Effector CD4-positive, alpha-beta T cell (primary cell): ENCODE measurements at places on chromosomes 3 and 15.
A peak's percentile ranks its signal among the peaks of the same experiment; 100 is the strongest.

- peak; percentile 56 for DNase-seq
These were observed 303.1 kb downstream of the RPLP1 start for GRCh38 chr15:69755551-69756310.

DNA sequence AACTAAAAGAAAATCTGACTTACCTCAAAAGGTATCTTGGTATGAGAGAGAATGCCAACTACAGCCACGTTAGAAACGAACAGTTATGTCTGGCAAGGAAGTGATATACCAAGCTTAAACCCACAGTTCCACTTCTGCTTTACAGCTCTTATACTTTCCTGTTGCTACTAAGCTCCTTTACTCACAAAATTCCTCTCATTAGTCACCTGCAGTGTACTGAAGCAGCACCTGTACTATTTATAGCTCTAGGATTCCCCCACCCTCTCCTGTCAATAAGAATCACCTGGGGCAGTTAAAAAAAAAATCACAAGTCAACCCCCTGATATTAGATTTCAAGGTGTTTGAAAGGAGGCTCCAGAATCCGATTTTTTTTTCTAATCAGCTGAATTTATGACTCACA, 2.9 kb upstream of the TMEM266 start:
- no peak for DNase-seq

DNA sequence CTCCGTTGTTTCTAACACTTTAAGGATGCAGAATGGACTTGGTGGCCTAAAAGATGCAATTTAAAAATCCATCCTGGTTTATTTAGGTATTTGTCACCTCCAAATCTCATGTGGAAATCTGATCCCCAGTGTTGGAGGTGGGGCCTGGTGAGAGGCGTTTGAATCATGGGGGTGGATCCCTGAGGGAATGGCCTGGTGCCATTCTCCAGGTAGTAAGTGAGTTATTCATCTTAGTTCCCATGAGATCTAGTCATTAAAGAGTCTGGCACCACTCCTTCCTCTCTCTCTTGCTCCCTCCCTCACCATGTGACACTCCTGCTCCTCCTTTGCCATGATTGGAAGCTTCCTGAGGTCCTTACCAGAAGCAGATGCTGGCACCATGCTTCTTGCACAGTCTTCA, 339.1 kb downstream of the NTRK3 start:
- DNase-seq, result no peak

DNA sequence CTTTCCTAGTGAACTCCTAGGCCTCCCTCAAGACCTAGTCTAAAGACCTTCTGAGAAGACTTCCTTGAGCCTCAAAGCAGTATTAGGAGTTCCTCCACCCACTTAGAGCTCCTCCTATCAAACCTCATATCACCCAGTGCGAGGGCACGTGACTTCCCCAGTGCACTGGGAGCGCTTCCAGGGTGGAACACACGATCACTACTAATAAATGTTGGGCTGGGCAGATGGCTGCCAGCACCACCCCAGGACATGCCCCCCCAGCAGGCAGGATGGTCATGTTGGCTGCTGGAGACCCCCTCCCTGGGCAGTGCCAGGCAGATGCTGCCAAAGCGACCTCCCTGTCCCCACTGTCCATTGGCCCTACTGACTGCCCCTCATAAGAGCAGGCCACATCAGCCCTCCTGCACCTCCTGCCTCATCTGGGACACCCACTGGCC, 8.5 kb upstream of the PLXND1 start:
- no peak for DNase-seq

- no peak for DNase-seq
These were observed 693.7 kb downstream of the MCTP2 start for GRCh38 chr15:94924971-94925598.

GRCh38 chr3:155308831-155309230, 15.3 kb upstream of the STRIT1 start:
- DNase-seq, result no peak

GRCh38 chr3:196081002-196081833, 672 bp downstream of the TFRC start:
- DNase-seq, result peak; percentile 42

- no peak for DNase-seq
These were observed 348.0 kb upstream of the DPPA4 start for GRCh38 chr3:109685084-109686079.

- no peak for DNase-seq
These were observed 933 bp downstream of the DZIP1L start for GRCh38 chr3:138114431-138114918.

DNA sequence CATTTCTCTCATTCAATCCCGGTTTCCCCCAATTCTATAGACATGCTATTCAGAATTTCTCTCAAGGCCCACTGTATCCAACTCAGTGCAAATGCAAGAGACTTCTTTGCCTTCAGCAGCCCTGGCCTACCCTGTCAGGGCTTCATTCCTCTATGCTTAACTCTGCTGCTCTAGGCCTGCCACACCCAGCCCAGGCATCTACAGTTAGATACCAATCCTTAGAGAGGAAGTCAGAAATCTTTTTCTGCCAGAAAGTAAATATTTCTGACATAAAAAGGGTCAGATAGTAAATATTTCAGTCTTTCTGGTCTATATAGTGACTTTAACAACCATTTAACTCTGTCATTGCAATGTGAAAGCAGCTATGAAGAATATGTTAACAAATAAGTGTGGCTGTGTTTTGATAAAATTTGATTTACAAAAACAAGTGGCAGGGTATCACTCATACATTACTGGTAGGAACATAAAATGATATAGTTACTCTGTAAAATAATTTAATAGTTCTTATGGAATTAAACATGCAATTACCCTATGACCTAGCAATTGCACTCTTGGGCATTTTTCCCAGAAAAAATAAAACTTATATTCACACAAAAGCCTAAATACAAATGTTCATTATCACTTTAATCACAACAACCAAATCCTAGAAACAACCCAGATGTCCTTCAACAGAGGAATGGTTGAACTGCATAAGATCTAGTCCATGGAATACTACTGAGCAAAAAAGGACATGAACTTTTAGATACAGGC, 942.0 kb downstream of the SQOR start:
- no peak for DNase-seq

GRCh38 chr3:169667166-169668071, 3.9 kb upstream of the MECOM start:
- DNase-seq, result no peak

- DNase-seq, result no peak
These were observed 18.9 kb downstream of the SCN5A start for GRCh38 chr3:38630606-38631005.

- no peak for DNase-seq
These were observed 2.1 kb downstream of the SEC61A1 start for GRCh38 chr3:128054367-128054766.

DNA sequence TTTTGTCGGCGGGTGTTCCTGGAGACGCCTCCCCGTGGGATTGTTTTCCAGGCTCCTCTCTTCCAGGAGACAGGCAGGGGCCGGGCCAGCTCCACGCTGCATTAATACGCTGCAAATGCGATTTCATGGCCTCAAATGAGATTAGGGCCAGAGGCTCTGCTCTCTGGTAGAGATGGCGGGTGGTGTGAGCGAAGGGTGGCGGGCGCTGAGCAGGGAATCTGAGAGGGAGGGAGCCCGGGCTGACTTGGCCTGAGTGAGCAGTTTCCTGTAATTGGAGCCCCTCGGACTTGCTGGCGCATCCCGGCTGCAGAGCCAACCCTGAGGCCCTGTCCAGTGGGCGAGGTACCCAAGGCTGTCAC, 7.4 kb upstream of the CCDC33 start:
- DNase-seq, result no peak

GRCh38 chr3:31399271-31399670, 133.5 kb upstream of the STT3B start:
- no peak for DNase-seq

- DNase-seq, result no peak
These were observed 51.3 kb downstream of the MBNL1 start for GRCh38 chr3:152319831-152320617.

DNA sequence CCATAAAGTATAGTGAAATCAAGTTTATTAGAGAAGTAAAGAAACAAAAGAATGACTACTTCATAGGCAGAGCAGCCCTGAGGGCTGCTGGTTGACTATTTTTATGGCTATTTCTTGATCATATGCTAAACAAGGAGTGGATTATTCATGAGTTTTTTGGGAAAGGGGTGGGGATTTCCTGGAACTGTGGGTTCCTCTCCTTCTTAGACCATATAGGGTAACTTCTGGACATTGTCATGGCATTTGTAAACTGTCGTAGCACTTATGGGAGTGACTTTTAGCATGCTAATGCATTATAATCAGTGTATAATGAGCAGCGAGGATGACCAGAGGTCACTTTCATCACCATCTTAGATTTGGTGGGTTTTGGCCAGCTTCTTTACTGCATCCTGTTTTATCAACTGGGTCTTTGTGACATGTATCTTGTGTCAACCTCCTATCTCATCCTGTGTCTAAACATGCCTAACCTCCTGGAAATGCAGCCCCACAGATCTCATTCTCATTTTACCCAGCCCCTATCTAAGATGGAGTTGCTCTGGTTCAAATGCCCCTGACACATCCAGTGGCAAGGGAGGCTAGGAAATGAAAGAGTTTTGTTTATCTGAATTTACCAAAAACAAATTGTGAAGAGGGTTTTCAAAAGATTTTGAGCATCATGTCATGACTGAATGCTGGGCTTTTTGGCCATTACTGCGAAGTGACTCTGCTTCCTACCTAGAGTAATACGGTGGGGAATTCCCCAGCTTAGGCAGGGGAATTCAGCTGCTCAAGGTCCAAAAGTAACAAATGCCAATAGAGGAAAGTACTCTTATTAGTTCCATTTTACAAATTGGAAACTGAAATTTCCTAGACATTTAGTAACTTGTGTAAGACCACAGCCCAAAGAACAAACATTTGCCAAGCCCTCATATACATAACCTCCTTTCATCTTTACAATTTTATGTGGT, 6.2 kb upstream of the SPSB4 start:
- no peak for DNase-seq

- no peak for DNase-seq
These were observed 332.3 kb upstream of the SATB1 start for GRCh38 chr3:18757476-18757875.

- no peak for DNase-seq
These were observed 11.3 kb upstream of the TMEM115 start for GRCh38 chr3:50370594-50370993.

- DNase-seq, result peak; percentile 72
These were observed at the start of gene COPG1 for GRCh38 chr3:129249284-129250065. Gene COPG1, plus strand, starts transcription at chr3:129249606. Its CDS starts 104 bp downstream, at chr3:129249710.

DNA sequence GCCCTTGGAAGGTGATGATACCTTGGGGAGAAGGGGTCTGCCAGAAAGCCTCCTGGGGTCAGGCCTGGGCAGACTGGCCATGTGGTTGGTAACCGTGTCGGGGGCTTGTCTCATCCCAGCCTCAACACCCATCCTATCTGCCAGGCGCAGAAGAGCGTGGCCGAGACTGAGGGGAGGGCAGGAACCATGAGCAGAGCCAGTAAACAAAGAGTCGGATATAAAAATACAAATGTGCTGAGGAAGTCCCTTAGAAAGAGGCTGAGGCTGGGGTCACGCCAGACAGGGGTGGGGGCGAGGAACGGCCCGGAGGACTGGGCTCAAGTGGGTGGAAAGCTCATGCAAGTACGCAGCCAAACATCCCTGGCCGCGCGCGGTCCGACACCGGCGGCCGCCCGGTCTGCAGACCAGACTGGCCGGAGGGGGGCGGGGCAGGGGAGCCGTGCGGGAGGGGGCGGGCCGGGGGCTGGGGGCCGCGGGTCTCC, 1.9 kb downstream of the CAMK2N2 start:
- DNase-seq, result no peak

GRCh38 chr15:89666858-89667705, 11.8 kb upstream of the KIF7 start:
- DNase-seq, result no peak

GRCh38 chr3:58178528-58179234, 32.1 kb downstream of the DNASE1L3 start:
- DNase-seq, result no peak

DNA sequence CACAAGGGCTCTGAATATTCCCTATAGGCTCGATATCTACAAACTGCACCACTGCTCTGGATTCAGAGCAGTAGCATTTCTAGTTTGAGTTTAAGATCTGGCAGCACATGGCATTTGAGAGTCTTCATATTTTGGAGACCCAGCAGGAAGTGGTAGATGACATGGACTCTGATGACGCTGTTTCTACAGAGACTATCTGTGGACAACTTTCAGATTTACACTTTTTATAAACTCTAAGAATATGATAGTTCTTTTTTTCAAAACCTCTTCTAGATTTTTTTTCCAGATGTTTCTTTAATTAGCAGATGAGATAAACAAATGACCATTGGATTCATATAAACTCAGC, 35.8 kb downstream of the ARMC8 start:
- no peak for DNase-seq

- no peak for DNase-seq
These were observed 28.7 kb downstream of the SPTSSB start for GRCh38 chr3:161342629-161343028.

- no peak for DNase-seq
These were observed 92.9 kb downstream of the NR1D2 start for GRCh38 chr3:24037971-24038370.

DNA sequence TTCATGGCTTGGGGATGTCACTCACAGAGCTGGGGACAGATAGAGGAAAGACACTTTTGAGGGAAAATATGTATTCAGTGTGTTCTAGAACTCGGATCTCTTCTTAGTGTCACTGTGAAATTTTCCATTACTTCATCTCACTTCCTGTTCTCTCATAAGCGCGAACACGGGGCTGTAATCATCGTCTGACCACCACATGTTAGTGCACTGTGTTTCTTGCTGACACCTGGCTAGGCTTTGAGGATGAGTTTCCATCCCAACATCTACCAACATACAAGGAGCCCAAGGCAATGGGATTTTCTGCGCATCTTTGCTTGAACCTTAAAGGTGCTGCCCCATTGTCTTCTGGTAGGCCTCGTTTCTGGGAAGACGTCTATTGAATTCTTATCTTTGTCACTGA, 84.0 kb downstream of the LIPC start:
- no peak for DNase-seq

DNA sequence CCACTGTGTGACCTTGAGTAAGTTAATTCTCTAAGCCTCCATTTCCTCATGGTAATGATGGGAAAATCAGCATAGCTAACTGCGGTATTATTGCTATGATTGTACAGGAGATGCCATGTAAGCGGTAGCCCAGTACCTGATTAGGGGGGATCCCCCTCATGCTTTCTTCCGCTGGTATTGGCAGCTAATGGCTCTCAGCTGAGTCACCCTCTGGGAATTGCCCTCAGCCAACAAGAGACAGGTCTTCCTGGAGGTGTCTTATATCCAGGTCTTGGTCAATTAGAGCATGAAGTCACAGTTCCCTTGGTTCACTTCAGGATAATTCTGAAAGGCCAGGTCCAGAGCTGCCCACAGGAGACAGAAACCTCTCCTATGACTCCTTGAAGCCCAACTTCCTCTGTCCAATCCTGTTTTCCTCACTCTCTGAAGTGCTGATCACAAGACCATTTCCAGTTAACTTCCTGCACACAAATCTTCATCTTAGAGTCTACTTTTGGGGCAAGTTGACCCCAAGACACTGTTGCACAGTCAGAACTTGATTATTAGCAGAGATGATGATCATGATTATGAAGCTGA, 724.7 kb upstream of the ZNF385D start:
- DNase-seq, result no peak

DNA sequence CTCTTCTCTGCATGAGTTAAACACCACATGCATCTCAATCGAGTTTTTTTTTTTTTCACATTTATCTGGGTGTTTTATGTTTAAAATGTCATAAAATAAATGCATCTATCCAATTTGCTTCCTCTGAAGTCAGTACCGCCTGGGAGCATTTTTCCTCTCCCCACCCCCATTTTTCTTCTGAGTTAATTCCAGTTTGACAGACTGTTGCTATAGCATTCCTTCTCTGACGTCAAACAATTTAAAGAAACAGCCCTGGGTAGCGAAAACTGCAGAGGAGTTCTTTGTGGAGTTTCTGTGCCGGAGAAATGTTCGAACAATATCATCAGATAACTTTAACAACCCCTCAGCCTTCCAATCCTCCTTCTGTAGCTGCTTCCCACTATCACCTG, 900 bp upstream of the GNB4 start:
- DNase-seq, result no peak
